CD4-positive, alpha-beta T cell (primary cell): ENCODE measurements at places on chromosomes 7 and 10.
A peak's percentile ranks its signal among the peaks of the same experiment; 100 is the strongest.

- H3K27me3 ChIP-seq: no peaks in the 10 kb centered on the region
- H3K27ac ChIP-seq: no peak overlapping the region
- DNase-seq: no peak
- no peaks in the 10 kb centered on the region for H3K4me1 ChIP-seq
- no peaks in the 10 kb centered on the region for H3K36me3 ChIP-seq
Observed at GRCh38 chr7:85324145-85324799, 137.4 kb upstream of the SEMA3D start.

DNA sequence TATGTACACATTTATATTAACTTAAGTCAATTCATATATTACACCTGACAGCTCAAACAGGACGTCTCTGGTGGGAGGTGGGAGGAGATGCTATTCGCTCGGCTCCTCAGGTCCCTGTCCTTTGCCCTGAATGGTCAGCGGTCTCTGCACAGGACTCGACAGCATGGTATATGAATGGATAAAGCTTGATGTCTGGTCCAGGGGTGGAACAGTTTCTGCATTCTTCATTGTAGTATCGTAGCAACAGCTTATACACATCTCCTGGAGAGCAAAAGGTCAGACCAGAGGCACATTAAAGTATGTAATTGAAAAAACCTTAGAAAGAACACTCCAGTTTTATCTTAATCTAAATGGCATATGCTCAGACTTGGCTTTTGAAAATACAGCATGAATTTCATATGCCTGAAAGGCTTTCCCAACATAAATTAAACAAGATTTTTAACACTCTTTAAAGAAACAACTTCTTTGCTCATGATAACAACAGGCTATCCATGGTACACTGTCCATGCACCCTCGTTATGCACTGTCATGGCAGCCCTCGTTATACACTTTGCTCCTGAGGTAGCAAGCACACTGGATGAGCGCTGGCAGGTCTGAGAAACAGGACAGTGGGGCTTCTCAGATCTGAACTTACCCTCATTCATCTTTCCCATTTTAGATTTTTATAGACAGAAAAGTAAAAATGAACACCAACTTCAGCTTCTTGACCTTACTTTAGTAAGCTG is 57.3 kb upstream of the OGDHL start:
- H3K4me3 ChIP-seq: no peak overlapping the region
- H3K4me1 ChIP-seq: no peaks in the 10 kb centered on the region
- no peaks in the 10 kb centered on the region for H3K27me3 ChIP-seq
- no peak overlapping the region for H3K27ac ChIP-seq

- no peak for DNase-seq
- no peaks in the 10 kb centered on the region for H3K27me3 ChIP-seq
- no peak overlapping the region for H3K4me3 ChIP-seq
- no peaks in the 10 kb centered on the region for H3K36me3 ChIP-seq
- no peak overlapping the region for H3K27ac ChIP-seq
- no peaks in the 10 kb centered on the region for H3K4me1 ChIP-seq
Observed at GRCh38 chr10:51569467-51569866, 129.9 kb downstream of the CSTF2T start.

DNA sequence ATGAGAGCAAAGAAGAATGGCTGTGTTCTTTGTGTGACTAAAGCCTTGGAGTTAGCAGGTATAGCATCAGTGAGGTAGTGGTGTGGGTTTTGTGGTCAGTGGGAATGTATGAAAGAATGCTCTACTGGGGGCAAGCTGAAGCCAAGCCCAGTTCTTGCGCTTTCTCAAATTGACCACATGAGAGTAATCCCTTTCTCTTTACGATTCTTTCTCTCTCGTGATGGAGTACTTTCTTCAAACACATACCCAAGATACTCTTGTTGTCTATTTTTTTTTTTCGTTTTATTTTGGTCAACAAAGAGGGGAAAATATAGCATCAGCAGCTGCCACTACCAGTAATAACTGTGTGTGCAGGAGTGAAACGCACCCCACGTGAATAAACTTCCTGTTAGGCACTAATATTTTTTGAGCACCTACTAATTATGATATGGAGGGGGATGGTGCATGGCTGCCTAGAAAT is 8.4 kb upstream of the PANK1 start:
- H3K27me3 ChIP-seq: no peaks in the 10 kb centered on the region
- no peak overlapping the region for H3K27ac ChIP-seq
- no peak for DNase-seq
- no peaks in the 10 kb centered on the region for H3K4me1 ChIP-seq

DNA sequence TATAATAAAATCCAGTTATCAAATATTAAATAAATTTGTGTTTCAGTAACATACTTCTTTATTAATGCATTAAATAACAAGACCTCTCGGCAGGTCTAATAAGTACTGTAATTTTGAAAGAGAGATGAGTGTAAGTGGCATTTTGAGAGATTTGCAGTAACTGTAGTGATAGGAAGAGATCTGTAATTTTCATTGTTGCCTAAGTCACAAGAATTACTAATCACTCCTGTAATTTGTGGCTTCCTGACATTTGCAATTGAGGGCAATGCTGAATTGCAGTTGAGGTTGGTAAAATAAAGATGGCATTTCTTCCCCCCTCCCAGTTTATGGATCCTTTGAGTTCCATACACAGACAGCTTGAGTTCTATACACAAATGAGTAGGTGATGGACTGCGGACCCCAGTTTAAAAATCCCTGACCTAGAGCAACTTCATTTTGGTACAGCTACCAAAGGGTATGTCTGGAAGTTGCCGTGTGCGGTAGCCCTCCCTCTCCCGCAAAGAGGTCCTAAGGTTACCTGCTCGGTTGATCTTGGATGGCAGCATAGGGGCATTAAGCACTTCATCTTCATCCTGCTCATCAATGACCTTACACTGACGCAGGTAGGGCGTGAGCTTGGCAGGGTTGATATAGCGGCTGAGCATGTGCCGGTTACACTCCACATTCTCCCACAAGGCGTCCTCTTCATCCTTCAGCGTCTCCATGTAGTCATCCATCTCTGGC is 96.4 kb downstream of the CARD11 start:
- H3K27ac ChIP-seq: no peak overlapping the region
- no peaks in the 10 kb centered on the region for H3K27me3 ChIP-seq
- DNase-seq: no peak

GRCh38 chr7:155918720-155919390 is 106.6 kb upstream of the SHH start:
- no peak for DNase-seq
- H3K27me3 ChIP-seq: no peaks in the 10 kb centered on the region
- no peak overlapping the region for H3K27ac ChIP-seq
- no peak overlapping the region for H3K4me3 ChIP-seq

DNA sequence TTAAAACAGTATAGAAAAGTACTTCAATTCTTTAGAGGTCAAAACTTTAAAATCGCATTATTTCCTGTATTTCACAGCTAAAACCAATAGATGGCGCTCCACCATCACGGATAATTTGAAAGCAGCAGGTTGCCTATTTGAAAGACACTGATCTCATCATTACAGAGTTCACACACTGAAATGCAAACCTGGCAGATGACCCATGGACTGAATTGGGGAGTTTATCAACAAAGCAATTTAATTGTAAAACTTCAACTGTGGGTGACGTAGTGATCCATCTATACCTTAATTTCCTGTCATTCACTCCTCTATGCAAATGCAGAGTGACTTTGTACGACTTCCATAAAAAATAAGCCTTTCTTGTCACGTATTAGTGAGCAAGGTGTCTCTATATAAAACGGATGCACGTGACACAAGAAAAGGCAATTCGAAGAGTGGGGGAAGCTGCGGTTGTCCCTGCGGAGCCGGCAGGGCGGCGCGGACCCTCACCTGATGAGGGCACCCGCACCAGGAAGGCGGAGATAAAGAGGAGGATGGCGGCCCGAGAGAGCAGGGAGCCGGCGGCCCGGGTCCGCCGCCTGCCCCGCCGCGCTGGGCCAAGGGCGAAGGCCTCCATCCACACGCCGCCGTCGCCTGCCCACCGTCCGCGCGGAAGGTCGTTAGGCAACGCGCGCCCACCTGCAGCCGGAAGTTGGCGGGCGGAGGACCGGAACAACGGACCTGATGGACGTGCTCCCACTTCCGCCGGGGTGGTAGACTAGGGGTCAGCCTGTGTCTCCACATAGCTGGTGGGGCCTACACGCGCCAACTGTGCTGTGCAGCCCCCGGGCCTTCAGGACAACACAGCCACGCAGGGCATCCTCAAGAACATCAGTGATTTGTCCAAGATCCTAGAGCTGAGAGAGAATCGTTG is at the start of gene ZPBP:
Gene ZPBP (minus strand): TSS at position 668 of the 913 bp plus-strand sequence. CDS start 52 bp downstream, at position 616.
- H3K4me3 ChIP-seq: peak within 1 kb of the TSS; percentile 67
- no peaks in the 10 kb centered on the region for H3K27me3 ChIP-seq
- peak within 1 kb of the TSS; percentile 65 for H3K27ac ChIP-seq
- peaks cover 7% of the 10 kb centered on the region for H3K4me1 ChIP-seq
- peak; percentile 31 for DNase-seq

GRCh38 chr10:727162-727790 is 37.8 kb upstream of the DIP2C start:
- no peaks in the 10 kb centered on the region for H3K4me1 ChIP-seq
- no peaks in the 10 kb centered on the region for H3K36me3 ChIP-seq
- DNase-seq: no peak
- H3K27ac ChIP-seq: no peak overlapping the region
- H3K27me3 ChIP-seq: no peaks in the 10 kb centered on the region

DNA sequence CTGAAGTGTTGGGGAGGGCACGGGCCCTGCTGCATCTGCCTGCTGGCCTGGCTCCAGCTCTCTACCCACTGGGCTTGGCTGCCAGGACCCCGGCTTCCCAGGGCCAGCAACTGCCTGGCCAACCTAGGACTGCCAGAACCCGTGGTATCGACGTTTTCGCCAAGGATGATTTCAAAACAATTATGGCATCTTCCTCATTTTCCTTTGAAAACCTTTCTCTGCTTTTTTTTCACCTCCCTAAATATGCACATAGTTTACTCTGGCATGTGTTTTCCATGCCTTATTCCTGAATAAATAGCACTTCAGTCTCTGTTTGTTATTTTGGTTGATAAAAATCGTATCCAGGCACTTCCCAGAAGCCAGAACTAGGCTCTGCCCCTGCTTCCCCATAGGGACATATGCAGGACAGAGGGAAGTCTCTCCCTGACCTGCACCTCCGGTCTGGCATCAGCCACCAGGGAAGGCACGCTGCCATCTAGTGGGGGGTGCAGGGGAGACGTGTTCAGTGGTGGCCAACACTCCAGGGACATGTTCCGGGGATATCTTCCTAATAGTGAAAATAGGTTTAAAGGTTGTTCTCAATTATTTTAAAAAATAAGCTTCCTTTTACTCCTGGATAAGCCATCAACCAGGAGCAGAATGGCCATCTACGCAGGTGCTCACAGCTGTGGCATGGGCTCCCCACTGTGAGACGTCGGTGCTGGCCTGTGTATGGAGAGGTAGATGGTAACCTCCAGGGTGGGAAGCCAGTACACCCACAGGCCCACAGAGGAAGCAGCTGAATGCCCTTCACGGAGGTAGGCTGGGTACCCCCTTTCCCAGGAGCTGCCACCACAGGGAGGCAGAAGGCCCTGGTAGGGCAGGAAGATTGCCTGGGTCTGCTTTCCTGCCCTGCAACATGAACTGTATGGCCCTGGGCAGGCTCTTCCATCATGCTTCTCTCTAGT is 30.7 kb upstream of the ANTXRL start:
- no peak overlapping the region for H3K27ac ChIP-seq
- DNase-seq: peak; percentile 42
- peaks cover 6% of the 10 kb centered on the region for H3K4me1 ChIP-seq

DNA sequence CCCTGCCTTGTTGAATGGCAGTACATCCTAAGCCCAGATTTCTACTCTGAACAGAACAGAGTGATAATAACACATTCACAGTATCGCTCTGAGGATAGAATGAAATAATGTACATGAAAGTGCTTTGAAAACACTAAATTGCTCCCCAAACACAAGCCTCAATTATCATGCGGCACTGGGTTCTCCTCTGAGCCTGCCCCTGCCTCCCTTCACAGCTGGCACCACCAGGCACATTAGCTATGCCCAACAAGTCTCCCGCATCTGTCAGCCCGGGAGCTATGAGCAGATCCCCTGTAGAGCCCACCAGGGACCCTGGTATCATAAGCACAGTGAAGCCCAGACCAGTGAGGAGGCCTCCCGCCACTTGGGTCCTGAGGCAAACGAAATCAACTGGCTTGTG is 405.5 kb downstream of the GRID1 start:
- peaks cover 6% of the 10 kb centered on the region for H3K27me3 ChIP-seq
- H3K27ac ChIP-seq: no peak overlapping the region
- DNase-seq: no peak
- no peaks in the 10 kb centered on the region for H3K4me1 ChIP-seq
- H3K4me3 ChIP-seq: no peak overlapping the region

DNA sequence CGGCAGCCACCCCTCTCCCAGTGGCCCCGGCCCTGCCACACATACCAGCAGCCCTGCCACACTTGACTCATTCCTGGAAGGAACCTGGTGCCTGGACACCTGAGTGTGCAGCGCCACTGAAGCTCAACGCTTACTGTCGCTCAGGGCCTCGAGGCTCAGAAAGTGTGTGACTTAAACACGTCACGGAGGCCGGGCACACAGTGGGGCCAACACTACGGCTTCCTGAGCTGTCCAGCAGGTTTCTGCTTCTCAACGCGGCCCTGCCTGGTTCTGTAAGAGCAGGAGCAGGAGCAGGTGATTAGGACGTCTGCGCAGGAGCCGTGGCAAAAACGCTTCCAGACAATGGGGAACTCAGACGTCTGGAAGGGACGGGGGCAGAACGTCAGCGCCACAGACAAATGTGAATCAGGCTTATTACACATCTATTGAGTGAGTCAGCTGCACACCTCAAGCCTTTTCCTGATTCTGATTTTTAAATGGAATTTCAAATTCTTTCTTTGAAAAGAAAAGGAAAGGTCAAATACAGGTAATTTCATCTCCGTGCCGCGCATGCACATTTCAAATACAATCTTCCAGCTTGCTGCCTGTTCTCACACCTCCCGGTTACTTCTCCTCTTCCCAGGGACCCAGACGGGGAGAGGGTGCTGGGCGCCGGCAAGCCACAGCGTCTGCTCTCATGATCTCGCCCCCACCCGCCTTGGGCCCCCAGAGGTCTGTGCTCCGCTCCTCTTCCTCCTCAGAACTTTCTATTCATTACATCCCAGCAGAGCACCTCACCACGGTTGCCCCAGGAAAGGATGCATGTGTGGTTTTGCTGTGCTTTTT is 66.6 kb downstream of the ADARB2 start:
- H3K27me3 ChIP-seq: no peaks in the 10 kb centered on the region
- H3K27ac ChIP-seq: no peak overlapping the region

GRCh38 chr7:142615508-142615907 is 133.8 kb upstream of the PRSS1 start:
- no peaks in the 10 kb centered on the region for H3K27me3 ChIP-seq
- no peak for DNase-seq
- H3K4me1 ChIP-seq: peaks cover 4% of the 10 kb centered on the region
- peak overlapping the region; percentile 38 for H3K4me3 ChIP-seq
- H3K36me3 ChIP-seq: no peaks in the 10 kb centered on the region
